Stimulated activated CD4-positive, alpha-beta T cell treated with anti-CD3 and anti-CD28 coated beads, Interleukin-15, amount 100 ng/mL, for 48 hours (primary cell): ENCODE measurements at places on chromosomes 5 and 9.

GRCh38 chr5:171405615-171406014 lies 13.8 kb upstream of the FGF18 start:
- no peak for DNase-seq

DNA sequence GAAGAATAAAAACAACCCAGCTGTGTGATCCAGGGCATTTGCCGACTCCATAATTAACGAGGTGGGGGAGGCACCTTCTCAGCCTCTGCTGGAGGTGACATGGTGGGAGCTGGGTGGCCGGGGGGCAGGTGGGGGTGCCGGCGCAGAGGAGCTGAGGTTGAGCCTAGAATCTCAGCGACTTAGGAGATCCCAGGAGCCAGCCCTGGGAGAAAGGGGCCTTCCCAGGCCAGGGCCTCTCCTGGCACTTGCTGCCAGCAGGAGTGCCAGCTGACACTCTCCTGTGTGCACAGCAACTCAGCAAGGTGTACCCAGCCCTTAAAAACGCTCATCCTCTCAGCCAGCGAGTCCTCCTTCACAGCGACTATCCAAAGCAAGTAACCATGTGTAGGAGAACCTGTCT lies 62.8 kb upstream of the FCN1 start:
- no peak for DNase-seq

DNA sequence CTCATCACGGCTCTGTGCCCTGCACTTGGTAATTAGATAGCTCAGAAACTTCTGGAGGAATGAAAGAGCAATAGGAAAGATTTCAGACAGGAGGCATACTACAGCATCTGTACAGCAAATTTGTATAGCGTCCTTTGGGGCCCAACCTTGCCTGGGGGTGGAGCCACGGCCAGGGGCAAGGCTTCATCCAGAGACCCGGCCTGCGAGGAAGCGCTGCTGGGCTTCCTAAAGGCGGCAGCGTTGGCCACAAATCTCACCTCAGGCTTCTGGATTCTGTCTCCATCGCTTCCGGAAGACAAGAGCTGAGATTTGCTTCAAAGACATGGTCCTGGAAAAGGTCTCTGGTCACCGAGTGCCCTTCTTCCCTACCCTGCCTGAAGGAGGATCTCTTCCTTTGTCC lies 12.2 kb upstream of the SPATA31D1 start:
- no peak for DNase-seq

DNA sequence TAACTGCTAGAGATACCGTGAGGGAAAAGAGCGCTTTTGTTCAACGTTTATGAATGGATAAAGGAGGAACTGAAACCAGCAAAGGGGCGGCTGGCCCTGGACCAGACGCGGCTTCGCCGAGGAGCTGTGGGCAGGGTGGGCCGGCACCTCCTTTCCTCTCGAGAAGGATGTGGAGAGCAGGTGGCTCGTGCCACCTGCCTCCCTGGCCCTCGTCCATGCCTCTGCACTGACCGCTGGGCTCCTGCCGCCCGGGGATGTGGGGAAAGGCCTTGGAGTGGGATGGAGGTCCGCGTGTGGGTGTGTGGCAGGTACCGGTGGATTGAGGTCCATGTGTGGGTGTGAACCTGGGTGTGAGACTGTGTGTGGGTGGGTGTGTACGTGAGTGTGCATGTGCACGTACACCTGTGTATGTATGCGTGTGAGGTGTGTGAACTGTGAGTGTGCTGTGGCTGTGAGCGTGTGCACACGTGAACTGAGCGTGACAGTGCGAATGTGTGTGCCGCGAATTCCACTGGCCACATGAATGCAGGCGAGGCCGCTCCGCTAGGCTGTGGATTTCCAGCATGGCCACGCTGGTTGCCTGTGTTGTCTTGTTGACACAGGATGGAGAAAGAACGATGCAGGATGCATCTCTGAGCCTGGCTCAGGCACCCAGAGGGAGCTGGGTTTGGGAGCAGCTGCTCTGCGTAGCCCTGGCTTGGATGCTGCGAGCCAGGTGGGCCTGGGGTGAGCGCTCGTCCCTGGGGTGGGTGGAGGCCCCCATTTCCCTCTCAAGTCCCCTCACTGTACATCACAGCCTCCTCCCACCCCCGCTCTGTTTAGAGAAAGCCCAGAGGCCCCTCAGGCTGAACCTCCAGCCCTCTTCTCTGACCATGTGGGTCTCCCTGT lies 4.4 kb upstream of the CEP72 start:
- no peak for DNase-seq

DNA sequence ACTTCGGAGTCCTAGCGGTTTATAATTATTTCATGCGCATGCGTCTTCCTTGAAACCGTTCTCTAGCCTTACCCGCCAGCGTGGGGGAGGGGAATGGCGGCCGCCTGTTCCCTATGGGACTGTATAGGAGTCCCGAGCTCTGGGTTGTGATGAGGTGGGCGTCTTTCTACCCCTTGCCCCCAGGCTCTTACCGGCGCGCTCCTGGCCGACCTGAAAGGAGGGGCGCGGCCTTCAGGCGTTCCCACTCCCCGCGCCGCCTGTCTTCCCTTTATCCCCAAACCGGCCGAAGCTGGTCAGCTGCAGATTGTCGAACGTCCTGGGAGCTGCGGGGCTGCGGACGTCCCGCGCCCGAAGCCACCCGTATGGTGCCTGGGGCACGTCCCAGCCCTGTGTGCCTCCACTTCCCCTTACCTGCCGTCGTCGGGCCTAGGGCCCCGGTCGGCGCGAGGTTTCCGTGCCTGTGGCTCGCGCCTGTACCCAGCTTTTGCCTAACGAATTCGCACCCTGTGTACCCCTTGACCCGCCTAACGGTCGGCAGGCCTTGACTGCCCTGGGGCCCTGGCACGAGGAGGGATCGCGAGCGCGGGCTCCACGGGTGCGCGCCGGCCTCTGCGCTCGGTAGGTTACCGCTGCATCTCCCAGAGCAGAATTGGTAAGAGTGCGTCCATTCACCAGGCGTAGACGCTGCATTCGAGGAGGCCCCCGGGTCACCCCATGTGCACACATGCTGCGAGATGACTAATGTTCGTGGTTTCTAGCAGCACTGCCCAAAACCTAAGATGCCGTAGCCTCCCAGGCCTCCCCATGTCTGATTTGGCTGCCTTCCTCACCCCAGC lies 653 bp upstream of the HNRNPH1 start:
- peak; percentile 58 for DNase-seq

DNA sequence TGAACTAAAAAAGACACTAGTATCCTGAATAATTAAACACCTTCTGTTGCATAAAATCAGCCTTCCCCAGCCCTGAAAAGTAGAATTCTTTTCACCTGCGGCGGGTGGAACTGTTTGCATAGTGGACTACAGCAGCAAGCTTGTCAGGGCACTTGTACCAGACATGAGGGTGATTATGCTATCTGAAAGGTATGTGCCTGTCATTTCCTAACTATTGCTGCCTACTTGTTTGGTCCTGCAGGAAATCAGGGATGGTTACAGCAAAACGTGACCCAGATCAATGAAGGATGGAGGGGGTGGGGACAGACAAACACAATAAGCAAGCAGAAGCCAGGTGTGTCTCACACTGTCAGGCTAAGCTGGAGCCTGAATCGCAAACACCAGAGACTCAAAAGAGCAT lies 385.6 kb downstream of the MLLT3 start:
- DNase-seq: no peak

GRCh38 chr9:71521132-71521531 lies 247.2 kb downstream of the CEMIP2 start:
- no peak for DNase-seq

DNA sequence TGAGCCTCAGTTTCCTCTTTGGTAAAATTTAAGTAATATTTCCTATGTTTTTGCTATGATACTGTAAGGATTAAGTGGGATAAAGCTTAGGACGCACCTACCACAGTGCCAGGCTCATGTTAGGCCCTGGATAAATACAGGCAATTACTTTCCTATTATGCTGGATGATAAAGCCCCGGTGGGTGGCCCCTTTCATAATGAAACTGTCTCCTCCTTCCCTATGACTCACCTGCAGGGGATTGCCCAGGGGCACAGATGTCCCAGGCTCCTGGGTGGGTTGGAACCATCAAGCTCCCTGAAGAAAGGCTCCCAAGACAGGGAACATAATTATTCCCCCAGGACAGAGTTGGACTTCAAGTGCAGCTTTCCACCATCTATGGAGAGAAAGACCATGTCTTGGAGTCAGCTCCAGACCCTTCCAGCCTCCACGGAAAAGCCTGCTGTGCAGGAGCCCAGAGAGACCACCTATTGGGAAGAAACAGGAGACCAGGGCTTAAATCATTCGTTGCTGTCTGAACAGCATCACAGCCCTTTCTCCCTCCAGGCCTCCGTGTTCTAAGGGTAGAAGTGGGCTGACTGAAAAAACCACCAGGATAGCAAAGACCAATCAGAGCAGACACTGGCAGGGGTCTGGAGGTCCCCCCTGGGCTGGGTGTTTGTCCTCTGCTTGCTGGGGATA lies 43.2 kb upstream of the FOXE1 start:
- no peak for DNase-seq

DNA sequence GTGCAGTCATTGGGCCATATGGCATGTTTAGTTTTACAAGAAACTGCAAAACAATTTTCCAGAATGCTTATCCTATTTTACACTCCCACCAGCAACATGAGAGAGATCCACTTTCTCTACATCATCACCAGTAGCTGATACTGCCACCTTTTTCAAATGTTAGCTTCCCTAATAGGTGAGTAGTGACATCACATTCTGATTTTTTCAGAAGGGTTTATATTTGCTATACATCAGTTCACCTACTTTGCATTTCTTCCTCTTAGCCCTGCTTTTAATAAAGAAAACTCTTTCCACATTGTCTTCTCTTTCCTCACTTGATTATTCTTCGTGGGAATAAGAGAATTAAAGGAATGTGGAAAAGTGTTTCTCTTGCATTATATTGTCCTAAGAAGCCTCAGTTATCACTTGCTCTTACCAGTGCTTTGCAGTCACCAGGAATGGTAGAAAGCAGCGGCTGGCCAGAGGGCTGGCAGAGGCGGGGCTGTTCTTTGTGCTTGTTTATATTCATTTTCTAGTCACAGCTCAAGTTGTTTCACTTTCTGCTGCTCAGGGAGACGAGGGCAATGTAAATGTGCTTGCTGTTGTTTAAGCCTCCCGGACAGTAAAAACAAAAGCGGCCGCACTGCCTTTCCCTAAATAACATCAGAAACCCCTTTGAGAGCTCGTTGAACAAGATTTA lies 164.8 kb downstream of the HSD17B3 start:
- no peak for DNase-seq

DNA sequence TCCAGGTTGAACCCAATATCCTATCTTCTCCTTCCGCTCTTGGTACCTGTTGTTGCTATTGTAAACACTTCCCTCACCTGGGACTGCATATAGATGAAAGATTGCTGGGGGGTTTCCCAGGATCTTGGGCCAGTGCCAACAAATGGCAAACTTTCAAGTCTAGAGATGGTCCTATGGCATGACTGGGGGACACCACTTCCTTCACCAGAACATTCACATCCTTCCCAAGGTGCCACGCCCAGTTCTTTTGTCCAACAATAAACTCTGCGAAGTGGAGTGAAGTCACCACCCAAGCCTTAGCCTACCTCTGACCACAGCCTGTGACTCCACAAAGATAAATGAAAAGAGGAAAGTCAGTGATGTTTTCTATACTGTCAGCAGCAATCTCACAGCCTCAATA lies 34.4 kb downstream of the DOCK8 start:
- no peak for DNase-seq

DNA sequence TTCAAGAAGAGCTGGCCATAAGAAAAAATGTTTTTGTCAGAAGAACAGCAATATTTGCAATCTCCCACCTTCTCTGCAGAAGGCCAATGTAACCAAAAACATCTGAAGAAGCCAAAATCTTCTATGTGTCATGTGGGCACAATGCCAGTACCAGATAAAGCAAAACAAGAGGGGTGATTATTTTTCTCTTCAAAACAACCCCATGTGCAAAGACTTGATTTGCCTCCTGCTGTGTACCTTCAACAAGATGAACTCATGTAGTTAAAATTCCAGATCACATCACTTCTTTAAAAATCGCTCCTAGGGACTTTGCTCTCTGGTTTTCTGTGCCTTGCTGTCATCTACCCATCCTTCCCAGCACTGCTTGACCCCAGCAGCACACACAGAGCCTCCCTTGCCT lies 134.0 kb upstream of the MAP3K1 start:
- no peak for DNase-seq

- no peak for DNase-seq
Measured at GRCh38 chr9:131263701-131264100, 12.6 kb downstream of the FAM78A start.

- no peak for DNase-seq
Measured at GRCh38 chr9:77677397-77677796, 29.3 kb upstream of the GNA14 start.

DNA sequence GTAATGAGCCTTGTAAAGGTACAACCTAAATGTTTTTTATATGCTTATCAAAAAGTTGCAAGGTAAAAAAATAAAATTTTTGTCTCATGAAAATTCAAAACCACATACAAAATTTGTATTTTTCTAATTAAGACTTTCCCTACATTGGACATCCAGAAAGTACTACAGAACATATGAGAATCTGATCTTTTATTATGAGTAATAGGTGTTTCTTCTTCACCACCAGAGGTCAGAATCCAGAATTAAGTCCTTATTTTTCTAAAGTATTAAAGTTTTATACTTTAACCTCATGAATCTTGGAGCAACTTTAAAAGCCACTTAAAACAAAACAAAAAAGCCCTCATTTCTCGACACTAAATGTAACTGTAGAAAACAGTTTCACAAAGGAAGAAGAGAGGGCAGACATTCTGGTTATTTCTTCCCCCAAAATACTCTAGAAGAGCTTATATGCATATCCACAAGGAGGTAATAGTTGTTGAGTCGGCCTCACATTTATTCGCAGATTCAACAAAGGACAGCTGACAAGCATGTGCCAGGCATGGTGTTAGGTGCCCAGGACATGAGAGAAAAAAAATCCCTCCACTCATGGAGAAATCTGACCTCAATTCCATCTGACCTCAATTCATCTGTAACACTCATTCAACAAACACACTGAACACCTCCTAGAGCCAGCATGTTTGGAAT lies 69.3 kb downstream of the MLLT3 start:
- DNase-seq: no peak

DNA sequence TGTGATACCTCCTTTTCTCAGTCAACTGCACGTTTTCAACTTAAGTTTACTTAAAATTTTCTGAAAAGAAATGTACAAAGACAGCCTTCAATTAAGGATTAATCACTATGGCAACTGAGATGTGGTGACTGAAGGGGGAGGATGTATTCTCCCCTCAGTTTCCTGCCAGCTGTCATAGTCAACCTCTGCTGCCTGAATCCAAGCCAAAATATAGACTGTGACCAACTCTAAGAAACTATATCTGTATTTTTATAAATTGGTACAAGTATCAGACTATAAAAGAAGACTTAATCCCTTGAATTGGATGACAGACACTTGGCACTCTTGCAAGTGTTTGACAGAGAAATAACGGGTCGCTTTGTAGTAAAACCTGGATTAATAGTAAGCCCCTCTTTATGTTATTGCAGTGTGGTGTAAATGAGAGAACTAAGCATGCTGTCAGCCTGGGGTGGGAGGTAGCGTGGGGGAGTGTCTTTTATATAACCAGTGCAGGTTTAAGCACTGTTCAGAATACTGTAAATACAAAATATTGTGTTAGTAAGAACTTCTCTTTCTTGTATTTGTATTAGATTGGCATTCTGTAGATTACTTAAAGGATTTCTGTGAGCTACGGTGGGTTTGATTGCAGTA lies 106.4 kb downstream of the ERCC6L2 start:
- no peak for DNase-seq
